ENCODE measurements at places on chromosomes 5 and 9.

- DNase-seq, result no peak
These were observed 3.7 kb upstream of the ICE1 start for GRCh38 chr5:5418764-5419163.

GRCh38 chr5:128014578-128014977 is 69.0 kb upstream of the SLC12A2 start:
- DNase-seq, result no peak

DNA sequence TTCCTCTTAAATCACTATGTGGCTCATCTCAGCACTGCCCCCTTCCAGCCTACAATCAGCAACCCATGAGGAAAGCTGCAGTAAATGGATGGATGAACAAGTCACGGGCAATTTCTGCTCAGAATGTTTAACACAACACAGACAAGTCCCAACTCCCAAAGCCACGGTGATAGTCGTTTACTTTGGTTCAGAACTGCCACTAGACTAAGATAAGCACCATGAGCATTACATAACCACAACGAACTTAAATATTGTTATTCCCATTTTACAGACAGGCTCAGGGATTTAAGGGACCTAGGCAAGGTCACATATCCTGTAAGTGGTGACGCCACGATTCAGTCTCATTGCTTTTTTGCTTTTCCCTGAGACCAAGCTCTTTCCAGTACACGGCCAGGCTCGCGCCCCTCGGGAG is 2.0 kb upstream of the SMIM27 start:
- no peak for DNase-seq

DNA sequence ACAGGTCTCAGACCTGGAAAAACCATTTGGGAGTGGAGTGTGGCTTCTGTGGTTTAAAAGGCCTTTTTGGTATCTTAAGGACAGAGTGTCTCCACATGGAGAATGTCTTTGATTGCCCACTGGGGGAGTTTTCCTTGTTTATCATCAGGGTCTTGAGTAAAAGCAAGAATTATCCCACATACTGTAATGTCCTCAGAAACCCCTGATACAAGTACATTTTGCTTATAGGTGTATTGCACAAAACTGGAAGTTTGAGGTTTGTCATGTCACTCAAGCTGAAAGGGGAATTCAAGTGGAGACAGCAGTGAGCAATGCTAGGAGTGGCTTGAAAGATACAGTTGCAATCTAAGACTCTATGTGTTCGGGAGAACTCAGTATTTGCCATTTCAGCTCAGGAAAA is 62.7 kb upstream of the GRAMD2B start:
- no peak for DNase-seq

- no peak for DNase-seq
These were observed 51.5 kb upstream of the RNU6ATAC start for GRCh38 chr9:134215699-134216448.

DNA sequence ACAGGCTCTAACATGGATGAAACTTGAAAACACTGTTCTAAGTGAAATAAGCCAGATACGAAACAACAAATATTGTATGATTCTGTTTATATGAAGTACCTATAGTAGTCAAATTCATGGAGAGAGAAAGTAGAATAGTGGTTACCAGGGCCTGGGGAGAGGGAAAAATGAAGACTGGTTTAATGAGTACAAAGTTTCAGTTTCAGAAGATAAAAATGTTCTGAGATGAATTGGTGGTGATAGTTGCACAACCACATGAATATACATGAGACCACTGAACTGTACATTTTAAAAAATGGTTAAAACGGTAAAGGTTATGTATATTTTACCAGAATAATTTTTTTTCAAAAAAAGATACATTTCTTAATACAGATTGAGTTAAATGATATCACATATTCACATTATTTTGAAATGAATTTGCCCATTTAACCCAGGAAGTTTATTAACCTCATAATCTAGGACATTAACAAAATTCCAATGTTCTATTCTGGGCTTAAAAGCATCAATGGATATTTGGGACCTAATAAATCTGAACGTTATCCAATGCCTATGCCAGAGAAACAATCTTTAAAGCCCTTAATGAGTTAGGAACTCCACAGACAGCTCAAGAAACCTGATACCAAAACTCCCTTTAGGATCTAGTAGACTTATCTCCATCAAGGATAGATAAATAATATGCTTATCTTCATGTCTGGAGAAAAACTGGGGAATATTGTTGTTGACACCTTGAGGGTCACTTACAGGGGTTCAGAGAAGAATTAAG is 521.3 kb downstream of the EFNA5 start:
- DNase-seq, result no peak

DNA sequence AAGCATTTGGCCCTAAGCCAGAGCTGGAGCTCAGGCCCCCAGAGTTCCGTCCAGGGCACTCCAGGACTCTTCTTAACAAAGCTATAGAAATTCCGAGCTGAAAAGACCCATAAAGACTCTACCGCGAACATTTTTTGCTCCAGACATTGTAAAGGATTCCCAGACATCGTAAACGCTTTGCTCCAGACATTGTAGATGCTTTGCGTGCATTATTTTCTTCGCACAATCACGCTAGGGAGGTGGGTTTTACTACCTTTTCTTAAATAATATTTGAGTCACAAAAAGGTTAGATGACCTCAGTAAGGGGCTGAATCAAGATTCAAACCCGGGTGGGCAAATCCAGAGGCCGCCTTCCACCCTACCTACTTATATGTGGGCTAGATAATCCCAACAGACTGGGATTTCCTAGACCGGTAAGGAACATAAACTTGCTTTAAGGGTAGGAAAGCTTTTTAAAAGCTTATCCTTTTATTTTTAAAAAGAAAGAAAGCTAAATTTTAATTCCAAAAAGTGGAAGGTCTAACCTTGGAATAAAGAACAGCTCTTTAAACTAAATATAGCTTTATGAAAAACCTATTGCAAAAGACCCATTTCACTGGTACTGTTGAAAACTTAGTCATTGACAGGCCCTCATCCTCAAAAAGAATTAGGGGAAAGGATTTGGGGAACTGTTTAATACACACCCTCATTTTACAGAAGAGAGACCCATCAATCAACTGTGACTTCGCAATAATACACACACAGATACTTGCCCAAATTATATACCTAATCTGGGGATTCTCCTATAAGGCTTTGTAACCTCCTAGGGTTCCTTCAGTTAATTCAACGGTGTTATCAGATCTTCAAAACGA is 822 bp upstream of the TNIP1 start:
- no peak for DNase-seq

- DNase-seq, result no peak
These were observed 94.9 kb downstream of the HTR4 start for GRCh38 chr5:148559461-148559860.

All from CD4-positive, alpha-beta T cell treated with Interleukin-15 for 1 hour (primary cell).